Stimulated activated CD8-positive, alpha-beta memory T cell treated with anti-CD3 and anti-CD28 coated beads, Interleukin-12 subunit alpha, Interleukin-12 subunit beta, amount 100 ng/mL, for 1 hour (primary cell): ENCODE measurements at places on chromosomes 16 and 17.
A peak's percentile ranks its signal among the peaks of the same experiment; 100 is the strongest.

GRCh38 chr17:74592087-74592990 lies at the start of gene CD300LD:
Gene CD300LD (minus strand): TSS chr17:74592283. CDS start chr17:74592202, 81 bp downstream.
- no peak for DNase-seq

GRCh38 chr17:31475378-31476162 lies 84.1 kb downstream of the RAB11FIP4 start:
- no peak for DNase-seq

GRCh38 chr16:1438229-1439057 lies 5.9 kb downstream of the CCDC154 start:
- no peak for DNase-seq

GRCh38 chr17:57368637-57369336 lies 112.5 kb downstream of the MSI2 start:
- DNase-seq = no peak

DNA sequence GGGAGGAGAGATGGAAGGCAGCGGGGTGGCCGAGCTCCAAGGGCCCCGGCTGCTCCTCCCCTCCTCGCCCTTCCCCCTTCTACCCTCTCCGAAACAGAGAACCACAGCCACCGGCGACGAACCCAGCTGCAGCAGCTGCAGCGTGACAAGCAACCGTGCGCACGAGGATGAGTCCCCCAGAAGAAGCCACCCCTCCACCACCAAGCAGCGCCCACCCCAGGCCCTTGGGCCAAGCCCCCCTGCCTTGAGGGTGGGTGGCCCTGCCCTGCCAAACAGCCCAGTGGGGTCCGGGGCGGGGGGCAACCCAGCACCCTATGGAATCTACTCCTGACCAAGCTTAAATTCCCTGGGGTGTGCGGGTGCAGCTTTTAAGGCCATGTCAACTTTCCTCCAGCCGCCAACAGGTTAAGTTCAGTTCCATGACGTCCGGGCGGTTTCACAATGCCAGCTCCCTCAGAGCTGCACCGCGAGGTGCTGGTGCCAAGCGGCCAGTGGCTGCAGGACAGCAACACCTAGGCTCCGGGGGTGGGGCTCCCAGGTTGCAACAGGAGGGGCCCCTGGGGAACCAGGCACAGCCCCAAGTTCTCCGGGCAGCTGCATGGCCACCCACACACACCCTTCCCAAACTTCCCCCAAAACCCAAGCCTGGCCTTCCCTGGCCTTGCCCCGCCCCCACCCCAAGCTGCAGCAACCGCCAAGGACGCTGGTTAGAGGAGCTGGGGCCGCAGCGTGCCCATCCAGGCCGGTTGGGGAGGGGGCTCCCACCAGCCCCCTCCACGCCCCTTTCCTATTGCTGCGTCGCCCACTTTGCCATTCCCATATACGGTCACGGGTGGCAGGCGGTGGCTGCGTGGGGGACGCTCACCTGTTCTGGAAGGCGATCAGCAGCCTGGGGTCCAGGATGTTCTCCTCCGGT lies 2.0 kb downstream of the CBX4 start:
- DNase-seq = no peak

GRCh38 chr16:66486773-66487579 lies 59.9 kb downstream of the BEAN1 start:
- no peak for DNase-seq

DNA sequence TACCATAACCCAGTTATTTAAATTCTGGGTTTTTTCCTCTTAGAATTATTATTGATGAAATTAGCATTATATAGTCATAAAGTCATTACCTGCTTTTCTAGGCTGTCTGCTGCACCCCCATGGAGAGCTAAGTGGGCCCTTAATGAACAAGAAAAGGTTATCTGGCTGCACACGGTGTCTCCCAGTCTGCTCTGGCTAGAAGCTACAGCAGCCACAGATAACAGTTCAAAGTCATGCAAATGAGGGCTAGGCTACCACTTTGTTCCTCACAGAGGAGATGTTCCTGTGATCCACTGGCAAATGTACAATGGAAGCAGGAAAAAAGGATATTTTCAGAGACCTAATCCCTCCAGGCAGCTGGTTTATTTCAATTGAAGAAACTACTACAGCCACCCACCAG lies 112.1 kb downstream of the SNX11 start:
- no peak for DNase-seq

DNA sequence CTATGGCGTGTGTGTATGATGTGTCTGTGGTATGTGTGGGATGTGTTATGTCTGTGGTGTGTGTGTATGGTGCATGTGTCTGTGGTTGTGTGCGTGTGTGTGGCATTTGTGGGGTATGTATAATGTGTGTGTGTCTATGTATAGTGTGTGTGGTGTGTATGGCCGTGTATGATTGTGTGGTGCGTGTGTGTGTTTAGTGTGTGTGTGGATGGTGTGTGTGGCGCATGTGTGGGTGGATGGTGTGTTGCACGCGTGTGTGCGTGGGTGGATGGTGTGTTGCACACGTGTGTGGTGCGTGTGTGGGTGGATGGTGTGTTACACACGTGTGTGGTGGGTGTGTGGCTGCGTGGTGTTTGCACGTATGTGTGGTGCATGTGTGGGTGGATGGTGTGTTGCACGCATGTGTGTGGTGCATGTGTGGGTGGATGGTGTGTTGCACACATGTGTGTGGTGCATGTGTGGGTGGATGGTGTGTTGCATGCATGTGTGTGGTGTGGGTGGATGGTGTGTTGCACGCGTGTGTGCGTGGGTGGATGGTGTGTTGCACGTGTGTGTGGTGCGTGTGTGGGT lies 5.6 kb upstream of the SLC38A10 start:
- DNase-seq = no peak

- DNase-seq = peak; percentile 46
These were observed 593 bp upstream of the HEXIM1 start for GRCh38 chr17:45147581-45148182.

DNA sequence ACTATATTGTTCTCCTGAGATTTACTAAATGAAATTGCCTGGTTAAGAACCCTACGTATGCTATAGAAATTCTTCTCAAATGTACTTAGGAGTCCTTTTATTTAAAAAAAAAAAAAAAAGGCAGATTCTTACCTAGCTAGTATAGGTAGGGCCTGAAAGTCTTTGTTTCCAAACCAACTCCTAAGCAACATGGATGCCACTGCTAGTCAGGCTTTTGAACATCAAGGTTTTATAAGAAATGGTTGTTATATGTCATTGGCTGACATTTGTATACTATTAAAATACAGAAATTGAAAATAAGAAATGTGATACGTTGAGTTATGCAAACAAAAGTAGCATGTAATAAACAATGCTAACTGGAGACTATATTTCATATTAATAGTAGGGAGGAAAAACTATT lies 1.2 kb downstream of the EVI2A start:
- DNase-seq = no peak

DNA sequence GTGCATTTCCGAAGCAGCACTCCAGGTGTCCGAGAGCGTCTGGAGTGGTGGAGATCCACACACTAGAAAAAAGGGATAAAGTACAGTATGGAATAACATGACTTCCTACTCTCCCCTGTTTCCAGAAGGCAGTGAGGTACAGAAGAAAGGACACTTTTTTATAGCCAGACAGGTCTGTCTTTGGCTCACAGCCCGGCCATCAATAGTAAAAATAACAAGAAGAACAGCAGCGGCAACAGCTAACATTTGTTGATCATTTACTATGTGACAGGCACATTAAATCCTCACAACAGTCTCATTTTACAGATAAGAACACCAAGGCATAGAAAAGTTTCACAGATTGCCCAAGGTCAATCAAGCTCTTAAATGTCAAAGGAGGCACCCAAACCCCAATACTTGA lies 16.2 kb downstream of the DYNLRB2 start:
- DNase-seq = no peak

DNA sequence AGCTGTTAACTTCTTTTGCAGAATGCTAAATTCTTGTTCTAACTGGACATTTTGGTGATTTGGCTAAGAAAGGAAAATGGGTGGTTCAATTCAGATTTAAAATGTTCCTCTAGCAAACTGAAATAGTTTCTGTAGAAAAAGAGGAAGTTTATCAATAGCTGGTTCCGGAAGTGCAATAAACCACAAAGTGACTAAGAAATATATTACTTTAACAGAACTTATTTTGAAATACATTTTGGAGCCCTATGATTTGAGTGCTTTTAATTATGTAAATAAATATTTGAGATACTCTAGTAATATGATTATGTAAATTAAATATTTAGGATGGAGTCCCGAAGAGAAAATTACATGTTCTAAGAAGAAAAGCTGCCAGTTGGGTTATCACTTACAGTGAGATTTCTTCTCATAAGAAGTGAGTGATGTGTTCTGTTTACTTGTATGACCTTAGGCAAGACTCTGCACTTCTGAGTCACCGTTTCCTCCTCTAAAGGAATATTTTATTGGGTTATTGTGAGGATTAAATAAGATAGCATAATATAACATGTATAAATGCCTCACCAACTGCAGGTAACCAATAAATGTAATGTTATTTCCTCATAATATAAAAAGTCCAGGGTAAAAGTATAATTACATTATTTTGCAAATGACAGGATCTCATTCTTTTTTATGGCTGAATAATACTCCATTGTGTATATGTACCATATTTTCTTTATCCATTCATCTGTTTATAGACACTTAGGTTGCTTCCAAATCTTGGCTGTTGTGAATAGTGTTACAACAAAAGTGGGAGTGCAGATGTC lies at the start of gene EVI2B:
Gene EVI2B (minus strand): TSS at position 73 of the 800 bp plus-strand sequence. CDS start 8,445 bp downstream, outside the sequence.
- DNase-seq = no peak

- peak; percentile 26 for DNase-seq
These were observed at the start of gene MPP3 for GRCh38 chr17:43832976-43833829. Gene MPP3 (minus strand): TSS chr17:43833146. CDS start chr17:43831906, 1,240 bp downstream.

DNA sequence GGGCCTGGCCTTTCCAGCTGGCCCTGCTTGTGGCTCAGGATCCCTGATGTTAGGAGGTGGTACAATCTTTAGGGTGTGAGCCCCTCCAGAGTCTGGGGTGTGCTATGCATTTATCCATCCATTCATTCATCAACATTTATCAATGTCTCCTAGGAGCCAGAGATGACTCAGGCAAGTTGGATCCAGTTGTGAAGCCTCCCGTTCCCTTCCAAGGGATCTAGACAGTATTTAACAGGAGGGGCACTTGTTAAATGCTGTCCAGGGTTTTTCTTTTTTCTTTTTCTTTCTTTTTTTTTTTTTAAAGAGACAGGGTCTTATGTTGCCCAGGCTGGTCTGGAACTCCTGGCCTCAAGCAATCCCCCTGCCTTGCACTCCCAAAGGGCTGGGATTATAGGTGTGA lies 42.0 kb upstream of the SMPD3 start:
- DNase-seq = no peak

DNA sequence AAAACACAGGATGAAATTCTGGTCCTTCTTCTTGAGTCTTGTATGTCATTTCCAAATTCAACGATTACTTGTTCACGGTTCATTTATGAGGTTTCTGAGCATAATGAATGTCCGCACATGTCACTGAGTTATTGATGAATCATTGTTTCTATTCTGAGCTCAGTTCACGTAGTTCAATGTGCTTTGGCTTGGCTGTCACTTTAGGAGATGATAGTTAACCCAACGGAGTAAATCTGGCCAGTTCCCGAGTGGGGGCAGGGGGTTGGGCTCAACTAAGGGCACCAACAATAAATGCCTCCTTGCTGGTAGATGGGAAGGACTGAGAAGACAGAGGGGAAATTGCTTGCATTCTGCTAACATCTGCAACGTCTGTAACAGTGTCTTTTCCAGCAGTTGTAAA lies 239.4 kb upstream of the HSBP1 start:
- no peak for DNase-seq

- DNase-seq = no peak
These were observed 25.0 kb upstream of the BCAS3 start for GRCh38 chr17:60652454-60653247.
